Occipital lobe (tissue), 3 donors: ENCODE measurements at places on chromosomes 12 and 14. TPM values are rescaled to one million over a fixed set of nuclear protein-coding genes. Genes with fewer than 3 reads are reported as not detected.

Gene KICS2
- total RNA-seq: 6.7 TPM

Gene KLRK1
- not detected for total RNA-seq

Gene COL2A1
- total RNA-seq: 0.78 TPM

Gene DIO2
- 31.0 TPM for total RNA-seq

Gene TMCC3
- total RNA-seq: 8.7 TPM

Gene MDGA2
- 61.9 TPM for total RNA-seq

Gene STXBP6
- total RNA-seq: 11.9 TPM

Gene PYGL
- total RNA-seq: 9.4 TPM

Gene HSPB8
- total RNA-seq: 4.2 TPM

Gene GLIPR1L2
- total RNA-seq: 2.3 TPM

Gene NFATC4
- 5.1 TPM for total RNA-seq
